ENCODE measurements at places on chromosomes 1 and 21. TPM values are rescaled to one million over a fixed set of nuclear protein-coding genes. Genes with fewer than 3 reads are reported as not detected.

The RIPK4 gene
- total RNA-seq, result not detected

The CD1C gene
- not detected for total RNA-seq

The FHL3 gene
- 33.2 TPM for total RNA-seq

The OPTC gene
- total RNA-seq, result not detected

The BTBD19 gene
- total RNA-seq, result 13.0 TPM

The A3GALT2 gene
- not detected for total RNA-seq

The C8B gene
- not detected for total RNA-seq

The S100A9 gene
- total RNA-seq, result not detected

The LCE1F gene
- not detected for total RNA-seq

The MAP7D1 gene
- 187 TPM for total RNA-seq

The PCP4 gene
- total RNA-seq, result not detected

The RNU1-1 gene
- total RNA-seq, result under 0.01 TPM

The FASLG gene
- total RNA-seq, result not detected

The TSPEAR gene
- not detected for total RNA-seq

The AGBL4 gene
- not detected for total RNA-seq

The HES5 gene
- under 0.01 TPM for total RNA-seq

The HSD11B1 gene
- total RNA-seq, result 21.6 TPM

The PTGFRN gene
- total RNA-seq, result 22.5 TPM

The PSEN2 gene
- total RNA-seq, result 20.6 TPM

The LEMD1 gene
- not detected for total RNA-seq

The GBP6 gene
- not detected for total RNA-seq

The S100A7 gene
- total RNA-seq, result not detected

The NMNAT1 gene
- total RNA-seq, result 7.1 TPM

The PATJ gene
- total RNA-seq, result 9.5 TPM

The SEMA6C gene
- 0.86 TPM for total RNA-seq

The ETV3L gene
- total RNA-seq, result not detected

The TMEM52 gene
- 0.43 TPM for total RNA-seq

The SPRR3 gene
- total RNA-seq, result not detected

The SCCPDH gene
- 47.4 TPM for total RNA-seq

The PCP4L1 gene
- total RNA-seq, result not detected

The RBBP5 gene
- total RNA-seq, result 14.2 TPM

The MTARC2 gene
- 4.2 TPM for total RNA-seq

The SPRR2D gene
- not detected for total RNA-seq

The CYP4A11 gene
- not detected for total RNA-seq

The HES2 gene
- total RNA-seq, result not detected

The UBQLN4 gene
- total RNA-seq, result 20.3 TPM

The CR2 gene
- not detected for total RNA-seq

The CD1B gene
- not detected for total RNA-seq

The PRR9 gene
- not detected for total RNA-seq

The TRNAU1AP gene
- total RNA-seq, result 25.0 TPM

The TMEM79 gene
- total RNA-seq, result 1.3 TPM

The NBPF8 gene
- total RNA-seq, result 19.0 TPM

The TMEM54 gene
- total RNA-seq, result 17.4 TPM

The AXDND1 gene
- total RNA-seq, result not detected

The FOXD3 gene
- not detected for total RNA-seq

The S100A12 gene
- total RNA-seq, result not detected

The MPL gene
- not detected for total RNA-seq

The LDLRAD1 gene
- not detected for total RNA-seq

The SASS6 gene
- 5.2 TPM for total RNA-seq

The TNNT2 gene
- total RNA-seq, result 3.5 TPM

The KRTAP26-1 gene
- not detected for total RNA-seq

The ALPL gene
- total RNA-seq, result 1.3 TPM

The NCF2 gene
- total RNA-seq, result not detected

The RAB25 gene
- not detected for total RNA-seq

The CA6 gene
- not detected for total RNA-seq
